ENCODE measurements at places on chromosomes 5 and 9.
A peak's percentile ranks its signal among the peaks of the same experiment; 100 is the strongest.

DNA sequence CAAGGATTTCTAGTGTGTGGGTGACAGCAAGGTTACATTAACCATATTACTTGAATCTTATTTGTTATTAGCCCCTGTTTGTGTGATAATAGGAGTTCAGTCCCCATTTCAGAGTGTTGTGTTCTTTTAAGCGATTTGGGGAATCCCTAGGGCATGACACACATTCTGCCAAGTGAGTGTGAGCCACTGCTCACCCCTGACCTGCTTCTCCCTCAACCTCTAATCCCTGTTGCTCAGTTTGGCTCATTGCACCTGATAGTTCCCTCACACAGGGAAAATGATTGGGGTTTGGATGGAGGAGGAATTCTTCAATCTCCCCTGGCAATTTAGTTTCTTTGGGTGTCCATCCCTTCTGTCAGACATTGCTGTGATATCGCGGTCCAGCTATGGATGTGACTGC is 149.2 kb downstream of the DMRTA1 start:
- DNase-seq, result no peak

- DNase-seq, result no peak
Observed at GRCh38 chr9:121529237-121529987, 29.8 kb upstream of the GGTA1 start.

DNA sequence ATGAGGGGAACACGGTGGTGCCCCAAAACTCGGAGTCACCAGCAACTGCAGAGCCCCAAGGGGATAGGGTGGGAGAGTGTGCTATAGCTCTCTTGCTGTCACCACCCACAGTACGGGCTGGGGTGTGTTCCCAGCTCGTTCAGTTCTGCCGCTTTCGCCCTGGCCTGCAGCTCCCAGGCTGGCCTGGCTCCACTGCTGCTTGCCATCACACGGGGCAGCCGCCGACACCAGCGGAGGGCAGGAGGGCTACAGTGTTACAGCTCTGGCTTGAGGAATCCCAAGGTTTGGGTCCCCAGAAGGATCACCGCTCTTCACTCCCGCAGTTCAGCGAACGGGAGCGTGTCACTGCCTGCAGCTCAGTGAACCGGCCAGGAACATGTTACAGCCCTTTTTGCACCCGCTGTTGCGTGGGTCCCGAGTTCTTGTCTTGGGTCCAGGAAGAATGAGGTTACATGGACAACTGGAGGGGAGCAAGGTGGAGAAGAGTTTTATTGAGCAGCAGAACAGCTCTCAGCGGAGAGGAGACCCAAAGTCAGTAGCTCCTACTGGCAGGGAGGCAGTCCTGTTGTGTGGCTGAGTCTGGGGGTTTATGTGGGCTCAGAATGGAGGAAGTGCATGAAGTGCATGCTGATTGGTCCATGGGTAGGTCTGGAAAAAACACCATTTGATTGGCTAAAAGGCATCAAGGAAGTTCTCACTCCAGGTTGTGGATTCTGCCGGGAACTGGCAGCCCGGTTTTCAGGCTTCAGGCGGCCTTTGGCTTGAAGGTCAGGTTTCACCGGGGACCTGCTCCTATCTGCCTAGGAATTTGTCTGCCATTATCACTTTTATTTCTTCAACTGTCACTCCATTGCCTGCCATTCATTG is 113.4 kb downstream of the EHMT1 start:
- no peak for DNase-seq

- no peak for DNase-seq
Observed at GRCh38 chr9:92122800-92123199, 7.6 kb upstream of the SPTLC1 start.

- DNase-seq, result no peak
Observed at GRCh38 chr5:168974082-168974481, 326.9 kb downstream of the SLIT3 start.

DNA sequence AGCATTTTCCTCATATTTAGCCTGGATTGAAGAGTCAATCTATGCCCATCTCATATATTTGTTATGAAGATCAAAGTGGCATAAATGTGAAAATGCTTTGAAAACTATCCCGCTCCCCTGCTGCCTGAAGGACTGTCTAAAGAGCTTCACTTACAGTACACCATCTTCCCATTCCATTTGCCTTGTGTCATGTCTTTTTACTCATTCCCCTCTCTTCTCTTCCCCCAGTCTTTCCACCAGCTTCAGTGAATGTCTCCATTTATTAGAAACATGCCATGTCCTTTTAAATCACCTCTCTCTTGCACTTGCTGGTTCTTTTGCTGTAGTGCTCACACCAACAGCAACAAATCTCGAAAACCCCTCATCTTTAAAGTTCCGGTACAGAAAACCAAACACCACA is 192.7 kb upstream of the SGCD start:
- DNase-seq, result no peak

GRCh38 chr5:84285641-84286637 is 98.7 kb downstream of the EDIL3 start:
- DNase-seq, result no peak

GRCh38 chr5:157665467-157666070 is 5.8 kb upstream of the C5orf52 start:
- DNase-seq, result peak; percentile 37

DNA sequence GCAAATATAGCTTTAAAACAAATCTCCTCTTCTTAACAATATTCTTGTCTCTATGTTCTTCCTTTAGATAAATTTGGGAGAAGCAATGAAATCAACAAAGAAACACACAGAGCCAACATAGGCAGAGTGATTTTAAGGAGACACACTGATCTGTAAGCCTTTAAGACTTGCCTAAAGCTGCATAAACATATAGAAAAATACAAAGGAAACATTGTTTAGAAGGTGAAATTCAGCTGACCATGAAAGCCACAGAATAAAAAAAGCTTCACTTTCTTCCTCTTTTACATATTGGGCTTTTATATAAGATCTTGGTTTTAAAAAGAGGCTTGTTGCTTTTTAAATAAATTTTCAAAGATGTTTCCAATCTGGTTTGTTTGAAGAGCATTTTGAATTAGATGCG is 1277.5 kb downstream of the EFNA5 start:
- no peak for DNase-seq

DNA sequence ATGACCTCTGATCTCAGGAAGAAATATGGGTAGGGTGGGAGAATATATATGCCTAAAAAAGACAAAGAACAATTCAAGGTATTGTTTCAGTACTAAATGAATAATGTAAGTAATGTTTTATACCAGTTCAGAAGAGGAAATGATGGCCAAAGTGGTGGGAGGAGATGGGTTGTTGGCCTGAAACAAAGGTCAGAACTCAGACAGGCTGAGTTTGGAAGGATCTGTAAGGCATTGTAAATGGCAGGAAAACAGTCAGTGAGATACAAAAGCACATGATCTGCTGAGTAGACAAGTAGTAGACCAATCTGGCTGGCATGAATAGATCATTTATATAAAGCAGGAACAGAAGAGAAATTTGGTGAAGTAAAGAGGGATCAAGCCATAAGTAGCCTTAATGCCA is 175.8 kb upstream of the PLCXD3 start:
- no peak for DNase-seq

DNA sequence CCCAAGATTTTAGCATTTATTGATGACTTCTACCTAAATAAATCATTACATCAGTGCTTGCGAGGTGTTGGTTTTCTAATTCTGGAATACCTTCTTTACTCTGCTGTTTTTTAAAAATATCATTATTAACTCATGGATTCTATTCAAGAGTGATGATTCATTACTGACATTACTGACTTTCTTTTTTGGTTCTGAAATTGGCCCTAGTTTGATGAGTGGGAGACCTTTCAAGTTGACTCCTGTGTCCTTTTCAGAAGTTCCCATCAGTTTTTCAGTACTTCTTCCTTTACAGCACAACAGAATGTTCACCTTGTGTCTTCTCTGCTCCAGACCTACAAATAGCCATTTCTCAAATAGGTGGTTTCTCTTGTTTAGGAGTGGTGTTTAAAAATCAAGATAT is 114.1 kb downstream of the PCSK5 start:
- no peak for DNase-seq

DNA sequence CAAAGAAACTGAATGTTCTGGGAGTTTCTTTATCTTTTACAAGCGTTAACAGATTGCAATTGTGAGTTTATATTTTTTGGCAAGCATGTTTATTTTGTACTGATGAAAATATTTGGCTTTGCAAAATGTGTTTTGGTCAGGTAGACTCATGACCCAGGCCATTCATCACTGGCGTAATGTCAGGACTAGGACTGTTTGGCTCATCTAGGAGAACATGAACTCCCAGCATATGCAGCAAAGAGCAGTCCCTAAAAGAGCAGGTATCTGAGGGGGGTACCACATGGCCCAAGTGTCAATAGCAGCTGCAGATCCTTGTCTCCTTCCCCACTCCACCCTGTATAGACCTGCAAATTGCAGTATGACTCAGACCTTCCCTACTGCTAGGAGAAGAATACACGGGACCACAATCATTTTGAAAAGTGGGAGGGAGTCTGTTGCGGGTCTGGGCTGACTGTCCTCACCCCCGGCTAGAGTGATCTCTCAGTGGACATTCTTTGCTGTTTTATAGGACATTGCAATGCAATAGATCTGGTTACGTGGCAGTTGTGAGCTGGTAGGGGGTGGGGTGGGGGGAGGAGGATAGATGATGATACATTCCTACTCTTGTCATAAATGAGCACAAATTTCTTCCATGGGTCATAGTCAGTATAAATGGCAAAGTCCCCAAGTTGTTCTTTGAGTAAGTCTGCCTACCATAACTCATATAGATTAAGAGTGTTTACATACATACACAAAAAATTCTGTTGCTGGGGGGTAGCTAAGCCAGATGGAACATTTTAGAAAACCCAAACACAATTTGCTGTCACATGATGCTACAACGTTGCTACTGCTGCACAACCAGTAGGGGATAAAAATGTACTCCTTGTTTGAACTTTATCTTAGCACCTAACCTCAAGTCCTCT is 20.8 kb upstream of the SNCAIP start:
- no peak for DNase-seq

DNA sequence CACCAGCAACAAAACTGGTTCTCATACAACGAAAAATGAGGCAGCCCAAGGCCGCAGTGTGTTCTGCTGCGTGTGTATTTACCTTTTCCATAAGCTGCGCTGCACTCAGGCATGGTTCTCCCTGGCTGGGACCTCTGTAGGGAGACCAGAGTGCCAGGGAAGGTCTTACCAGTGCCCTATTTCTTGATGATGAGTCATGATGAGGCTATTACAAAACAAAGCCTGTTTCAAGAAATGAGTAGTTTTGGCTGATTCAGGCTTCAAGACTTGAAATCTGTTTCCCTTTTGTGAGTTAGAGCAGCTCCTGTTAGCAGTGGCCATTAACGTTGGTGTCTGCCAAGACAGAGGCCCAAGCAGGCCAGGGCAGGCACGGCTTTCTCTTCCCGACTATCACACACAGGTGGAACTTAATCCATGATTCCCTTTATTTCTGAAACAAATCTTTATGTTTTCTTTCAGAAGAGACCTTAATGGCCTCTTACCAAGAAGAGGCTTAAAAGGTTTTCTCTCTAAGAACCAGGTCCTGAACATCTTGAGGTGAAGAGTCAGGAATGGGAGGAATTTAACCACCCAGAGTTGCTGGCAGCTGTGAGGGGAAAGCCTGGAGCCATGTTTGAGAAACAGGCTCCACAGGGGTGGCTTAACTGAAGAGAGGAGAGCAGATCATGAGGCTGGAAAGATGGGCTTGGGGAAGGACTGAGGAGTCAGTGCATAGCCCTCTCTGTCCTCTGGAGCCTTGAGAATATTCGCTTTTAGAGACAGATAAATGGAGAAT is 41.4 kb upstream of the TIFAB start:
- DNase-seq, result peak; percentile 24

- DNase-seq, result no peak
Observed at GRCh38 chr5:128384068-128384467, 154.0 kb downstream of the FBN2 start.

GRCh38 chr5:54905942-54906537 is 79.4 kb downstream of the ESM1 start:
- peak; percentile 50 for DNase-seq

- DNase-seq, result no peak
Observed at GRCh38 chr5:84260939-84261338, 123.7 kb downstream of the EDIL3 start.

GRCh38 chr9:127899128-127899943 is at the start of gene ST6GALNAC6:
ST6GALNAC6 (minus strand) TSS chr9:127899603; CDS start chr9:127897981, 1,622 bp downstream.
- peak; percentile 81 for DNase-seq

DNA sequence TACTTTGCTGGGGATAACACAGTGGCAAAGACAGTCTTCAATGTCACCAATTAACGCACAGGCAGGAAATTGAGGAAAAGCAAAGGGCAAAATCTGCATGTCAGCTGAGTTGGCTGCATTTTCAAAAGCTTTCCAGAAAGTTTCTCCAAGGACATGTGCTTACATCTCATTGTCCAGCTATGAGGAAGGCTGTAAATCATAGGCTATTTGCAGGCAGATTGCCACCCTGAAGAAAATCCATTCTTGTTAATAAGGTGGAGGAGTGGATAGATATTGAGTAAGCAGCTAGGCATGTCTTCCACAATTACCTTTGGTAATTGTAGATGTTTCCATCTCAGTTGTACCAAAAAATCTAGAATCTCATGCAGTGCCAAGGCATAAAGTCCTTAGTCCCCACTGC is 278.0 kb upstream of the NUDT12 start:
- DNase-seq, result no peak

DNA sequence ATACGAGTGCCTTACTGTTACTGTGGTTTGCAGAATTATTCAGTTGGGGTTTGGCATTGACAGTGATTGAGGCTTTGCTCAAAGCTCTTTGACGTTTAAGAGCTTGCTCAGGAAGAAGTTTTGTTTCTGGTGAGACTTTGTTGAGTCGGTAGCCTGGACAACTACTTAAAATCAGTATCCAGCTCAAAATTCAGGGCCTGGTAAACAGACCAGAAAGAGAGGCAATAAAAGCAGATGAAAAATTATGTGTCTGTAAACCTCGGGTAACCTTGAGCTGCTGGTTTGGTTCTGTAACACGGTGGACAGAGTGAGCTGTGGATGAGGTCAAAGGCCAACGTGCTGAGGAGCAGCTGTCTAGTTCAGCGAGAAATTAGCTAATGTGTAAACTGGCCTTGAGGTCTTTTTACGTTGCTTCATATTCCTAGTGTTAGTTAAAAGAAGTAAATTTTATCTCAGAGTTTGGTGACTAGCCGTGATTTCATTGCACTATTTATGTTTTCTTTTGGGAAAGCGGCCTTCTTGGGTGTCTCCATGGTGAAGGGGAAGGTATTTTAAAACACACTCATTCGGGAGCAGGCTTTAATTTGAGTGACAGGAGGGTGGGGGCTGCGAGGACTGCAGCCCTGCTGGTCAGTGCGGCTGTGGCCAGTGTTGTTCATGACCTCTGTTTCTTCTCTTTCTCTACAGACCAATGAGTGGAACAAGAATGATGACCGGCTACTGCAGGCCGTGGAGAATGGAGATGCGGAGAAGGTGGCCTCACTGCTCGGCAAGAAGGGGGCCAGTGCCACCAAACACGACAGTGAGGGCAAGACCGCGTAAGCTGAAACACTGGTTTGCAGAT is 82.0 kb upstream of the TTC23L start:
- DNase-seq, result no peak

GRCh38 chr5:94544031-94544650 is 74.3 kb downstream of the KIAA0825 start:
- DNase-seq, result no peak
